ENCODE measurements at places on chromosomes 11 and 22. TPM values are rescaled to one million over a fixed set of nuclear protein-coding genes. Genes with fewer than 3 reads are reported as not detected.

OR51B5 gene
- 0.15 TPM for total RNA-seq

MORC2 gene
- 11.9 TPM for total RNA-seq

OR10A6 gene
- not detected for total RNA-seq

RFPL2 gene
- not detected for total RNA-seq

PANX2 gene
- total RNA-seq = 10.6 TPM

E2F8 gene
- 0.08 TPM for total RNA-seq

GTSE1 gene
- total RNA-seq = 0.63 TPM

All from left lobe of liver (tissue), 2 donors.